Stimulated activated CD8-positive, alpha-beta memory T cell treated with anti-CD3 and anti-CD28 coated beads, Interleukin-15, amount 100 ng/mL, for 1 hour (primary cell): ENCODE measurements at places on chromosomes 5 and 9.

DNA sequence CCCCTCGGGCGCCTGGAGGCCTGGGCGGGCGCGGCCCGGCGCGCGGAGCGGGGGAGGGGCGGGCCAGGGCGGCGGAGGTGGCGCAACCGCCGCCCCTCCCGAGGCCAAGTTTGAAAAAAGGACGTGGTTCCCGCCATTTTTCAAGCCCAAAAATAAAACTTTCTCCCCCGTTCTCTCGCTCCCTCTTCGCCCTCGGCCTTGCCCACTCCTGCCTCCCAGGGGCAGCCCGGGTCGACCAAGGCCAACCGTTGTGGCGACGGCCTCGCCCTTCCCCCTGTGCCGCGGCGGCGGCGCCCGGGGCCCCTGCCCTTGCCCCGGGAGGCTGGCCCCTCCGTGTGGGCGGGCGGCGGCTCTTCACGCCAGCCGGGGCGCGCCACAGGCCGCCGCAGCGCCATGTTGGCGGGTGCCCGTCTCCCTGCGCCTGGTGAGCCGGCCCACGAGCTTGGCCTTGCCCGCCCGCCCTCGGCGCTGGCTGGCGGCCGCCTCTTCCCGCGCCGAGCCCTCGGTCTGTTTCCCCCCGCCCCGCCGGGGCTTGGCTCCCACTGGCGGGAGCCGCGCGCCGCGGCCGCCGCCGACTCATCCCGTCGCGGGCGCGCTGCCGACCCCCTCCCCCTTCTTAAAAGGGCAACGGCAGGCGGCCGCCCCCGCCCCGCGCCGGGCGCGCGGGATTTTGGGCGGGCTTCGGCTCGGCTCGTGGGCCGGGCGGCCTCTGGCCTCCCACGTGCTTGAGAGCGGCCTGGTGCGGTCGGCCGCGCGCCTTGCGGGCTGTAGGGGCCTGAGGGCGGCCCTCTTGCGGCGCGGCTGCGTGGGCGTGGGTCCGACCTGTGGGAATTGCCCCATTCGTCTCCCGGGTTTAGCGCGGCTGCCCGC is 1.3 kb downstream of the ANP32B start:
- peak; percentile 55 for DNase-seq

DNA sequence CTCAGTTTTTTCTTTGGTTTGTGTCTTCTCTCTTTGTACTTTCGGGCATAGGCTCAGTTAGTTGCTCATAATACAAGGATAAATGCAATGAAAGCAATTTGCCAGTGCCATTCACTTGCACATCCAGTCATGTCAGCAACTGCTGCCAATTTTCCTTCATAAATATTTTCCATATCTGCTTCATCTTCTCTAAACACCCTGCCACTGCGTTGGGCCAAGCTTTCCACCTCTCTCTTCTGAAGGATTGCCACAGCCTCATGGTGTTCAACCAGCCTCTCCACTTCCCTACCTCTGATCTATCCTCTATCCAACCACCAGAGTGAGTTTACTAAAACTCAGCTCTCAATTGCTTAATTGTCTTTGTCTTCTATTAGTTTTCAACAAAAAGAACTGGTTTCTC is 192.5 kb upstream of the ZNF462 start:
- no peak for DNase-seq

- no peak for DNase-seq
Measured at GRCh38 chr9:95032580-95033341, 284.7 kb downstream of the FANCC start.

- DNase-seq: no peak
Measured at GRCh38 chr5:72107131-72107900, at the start of gene MAP1B. MAP1B (plus strand) TSS chr5:72107475; CDS start chr5:72107532, 57 bp downstream.

GRCh38 chr5:164346785-164347630 is 841.6 kb downstream of the MAT2B start:
- DNase-seq: no peak

- no peak for DNase-seq
Measured at GRCh38 chr9:495739-496138, 281.1 kb downstream of the DOCK8 start.

- no peak for DNase-seq
Measured at GRCh38 chr5:109155625-109156024, 254.1 kb downstream of the PJA2 start.

- no peak for DNase-seq
Measured at GRCh38 chr5:101717721-101718120, 578.4 kb downstream of the SLCO4C1 start.

DNA sequence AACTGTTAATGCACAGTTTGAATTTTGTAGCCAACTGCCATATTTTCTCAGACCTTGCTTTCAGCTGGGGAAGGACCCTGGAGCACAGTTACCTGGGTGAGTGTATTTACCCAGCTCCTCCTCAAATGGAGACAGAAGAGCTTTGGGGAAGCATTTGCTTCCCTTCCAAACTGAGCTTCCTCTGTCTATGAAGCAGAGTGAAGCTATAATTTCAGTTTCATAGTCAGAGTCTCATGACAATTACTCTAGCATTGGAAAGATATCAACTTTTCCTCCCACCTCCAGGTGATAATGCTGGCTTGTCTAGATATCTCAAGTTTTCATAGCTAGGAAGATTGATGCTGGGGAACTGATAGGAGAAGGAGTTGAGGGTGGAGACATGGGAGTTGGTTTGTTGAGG is 406.4 kb upstream of the CLINT1 start:
- no peak for DNase-seq

DNA sequence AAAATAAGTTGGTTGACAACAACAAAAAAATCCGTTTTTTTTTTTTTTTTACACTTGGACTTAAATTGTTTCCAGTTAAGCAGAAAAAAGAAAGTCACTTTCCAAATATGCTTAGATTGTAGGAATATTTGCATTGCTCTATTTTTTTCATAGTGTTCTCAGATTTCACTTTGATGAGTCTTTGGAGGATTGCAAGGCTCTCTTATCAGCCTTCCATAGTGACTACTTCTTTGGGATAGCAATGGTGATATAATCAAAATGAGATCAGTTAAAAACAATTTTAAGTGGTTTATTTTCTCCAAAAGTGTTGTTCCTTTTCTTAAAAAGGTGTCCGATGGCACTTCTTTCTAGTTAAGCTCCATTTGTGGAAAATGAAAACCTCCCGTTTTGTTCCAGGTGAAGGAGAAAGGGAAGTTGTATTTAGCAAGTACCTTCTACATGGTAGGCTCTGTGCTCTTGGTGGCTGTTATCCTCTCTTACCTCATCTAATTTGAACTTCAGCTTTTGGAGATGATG is 3.9 kb downstream of the RASGRF2 start:
- DNase-seq: no peak

DNA sequence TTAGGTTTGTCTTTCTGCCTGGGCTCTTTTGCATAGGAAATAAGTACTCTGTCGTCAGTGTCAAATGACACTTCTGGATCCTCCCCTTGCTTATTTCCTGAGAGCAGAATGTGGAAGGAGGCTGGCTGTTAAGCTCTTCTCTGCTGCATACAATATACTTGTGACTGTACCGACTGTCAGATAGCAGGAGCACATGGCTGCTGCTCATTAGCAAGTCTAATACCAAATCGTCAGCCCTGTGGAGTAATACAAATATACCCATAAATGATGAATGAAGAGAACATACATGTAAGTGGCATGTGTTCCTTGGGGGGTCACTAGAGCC is at the start of gene GPR151:
GPR151 (minus strand) TSS at position 40 of the 325 bp plus-strand sequence. CDS start 77 bp downstream, outside the sequence.
- no peak for DNase-seq

- DNase-seq: no peak
Measured at GRCh38 chr5:66841264-66841663, 245.1 kb downstream of the MAST4 start.
